ENCODE measurements at places on chromosomes 6 and 20.

DNA sequence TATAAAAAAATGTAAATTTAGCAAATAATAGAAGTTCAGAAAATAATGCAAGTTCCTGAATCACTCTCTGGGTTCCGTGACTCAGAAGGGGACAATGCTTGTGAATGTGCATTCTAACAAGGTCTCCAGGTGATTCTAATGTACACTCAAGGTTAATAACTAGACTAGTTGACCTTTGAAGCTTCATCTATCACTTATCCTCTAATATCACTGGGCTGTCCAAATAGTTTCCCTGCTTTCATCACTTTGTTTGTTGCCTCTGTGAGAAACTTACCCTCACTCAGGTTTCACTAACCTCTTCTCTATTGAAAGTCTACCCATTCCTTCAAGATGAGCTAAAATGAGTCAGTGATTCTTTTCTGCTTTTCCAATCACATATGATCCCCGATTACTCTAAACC, 189.0 kb downstream of the BTBD9 start:
- no peak for DNase-seq

DNA sequence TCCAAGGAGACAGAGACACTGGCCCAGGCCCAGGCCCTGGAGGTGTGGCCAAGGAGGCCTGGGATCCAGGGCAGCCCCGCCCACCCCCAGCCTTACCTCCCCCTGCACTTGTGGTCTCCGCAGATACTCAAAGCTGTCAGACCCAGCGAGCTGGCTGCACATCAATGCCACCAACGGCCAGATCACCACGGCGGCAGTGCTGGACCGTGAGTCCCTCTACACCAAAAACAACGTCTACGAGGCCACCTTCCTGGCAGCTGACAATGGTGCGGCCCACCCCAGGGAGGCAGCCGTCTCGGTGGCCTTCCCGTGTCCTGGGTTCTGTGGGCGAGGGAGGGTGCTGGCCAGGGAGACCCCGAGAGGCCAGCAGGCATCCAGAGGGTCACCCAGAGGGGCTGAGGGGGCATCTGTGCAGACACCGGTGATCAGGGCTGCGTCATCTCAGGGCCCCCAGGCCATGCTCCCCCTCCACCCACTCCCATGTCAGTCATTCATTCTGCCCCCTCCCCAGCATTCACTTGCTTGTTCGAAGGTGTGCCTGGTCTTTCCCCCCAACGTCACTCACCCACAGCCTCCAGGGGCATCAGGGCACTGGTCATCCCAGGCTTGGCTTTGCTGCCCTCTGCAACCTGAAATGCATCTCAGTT, 141.3 kb downstream of the TAF4 start:
- DNase-seq, result no peak

DNA sequence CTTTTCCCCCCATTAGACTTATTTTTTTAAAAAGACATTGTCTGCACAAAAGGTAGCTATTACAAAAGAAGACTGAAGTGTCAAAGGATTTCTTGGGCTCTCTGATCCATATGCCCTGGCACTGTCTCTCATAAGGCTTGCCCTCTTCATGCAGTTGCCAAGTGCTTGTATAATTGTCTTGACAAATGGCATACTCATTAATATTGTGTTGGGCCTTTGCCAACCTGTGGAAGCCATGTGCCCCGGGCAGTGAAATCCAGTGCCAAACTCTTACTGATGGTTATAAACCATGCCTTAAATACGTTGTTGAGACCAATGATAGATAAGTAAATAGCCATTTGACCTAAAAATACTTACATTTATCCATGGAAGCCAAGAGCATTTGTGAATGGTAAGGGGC, 98.1 kb downstream of the FARS2 start:
- no peak for DNase-seq

DNA sequence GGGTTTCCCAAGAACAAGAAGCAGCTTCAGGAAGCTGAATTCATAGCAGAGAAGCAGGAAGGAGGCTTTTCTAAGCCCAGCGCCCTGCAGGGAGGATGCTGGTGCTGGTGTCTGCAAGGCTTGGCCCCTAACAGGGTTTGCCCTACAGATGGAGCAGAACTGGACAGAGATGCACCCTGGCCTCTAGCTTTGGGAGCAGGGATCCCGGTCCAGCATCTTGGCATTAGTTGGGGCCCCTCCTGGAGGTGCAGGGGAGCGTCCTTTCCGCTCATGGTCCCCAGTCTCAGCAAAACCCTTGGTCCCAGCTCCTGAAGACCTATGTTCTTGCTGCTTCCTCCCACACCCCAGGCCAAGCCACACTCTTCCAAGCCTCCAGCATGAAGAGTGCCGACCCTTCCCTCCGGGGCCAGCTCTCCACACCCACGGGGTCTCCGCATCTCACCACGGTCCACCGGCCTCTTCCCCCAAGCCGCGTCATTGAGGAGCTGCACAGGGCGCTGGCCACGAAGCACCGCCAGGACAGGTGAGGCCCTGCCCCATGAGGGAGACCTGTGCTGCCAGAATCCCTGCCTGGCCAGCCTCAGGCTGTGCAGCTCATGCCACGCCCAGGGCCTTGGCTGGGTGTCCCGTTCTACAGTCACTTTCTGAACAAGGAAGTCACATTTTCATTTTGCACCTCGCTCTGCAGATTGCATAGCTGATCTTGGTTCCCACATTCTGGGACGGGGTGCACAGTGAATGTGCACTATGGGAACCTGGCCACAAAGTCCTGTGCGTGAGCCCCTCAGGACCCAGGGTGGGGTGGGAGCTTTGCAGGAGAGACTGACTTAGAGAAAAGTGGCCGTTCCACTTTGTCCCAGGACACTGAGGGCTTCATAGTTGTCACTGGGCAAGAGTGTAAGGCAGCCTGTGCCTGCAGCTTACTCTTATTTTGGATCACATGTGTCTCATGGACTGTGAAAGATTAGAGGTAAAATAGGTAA, 160.2 kb downstream of the SYCP2 start:
- DNase-seq, result no peak

- no peak for DNase-seq
These were observed 204.6 kb upstream of the HEY2 start for GRCh38 chr6:125544819-125545218.

- DNase-seq, result no peak
These were observed 249.3 kb downstream of the PRKN start for GRCh38 chr6:162478192-162478671.

DNA sequence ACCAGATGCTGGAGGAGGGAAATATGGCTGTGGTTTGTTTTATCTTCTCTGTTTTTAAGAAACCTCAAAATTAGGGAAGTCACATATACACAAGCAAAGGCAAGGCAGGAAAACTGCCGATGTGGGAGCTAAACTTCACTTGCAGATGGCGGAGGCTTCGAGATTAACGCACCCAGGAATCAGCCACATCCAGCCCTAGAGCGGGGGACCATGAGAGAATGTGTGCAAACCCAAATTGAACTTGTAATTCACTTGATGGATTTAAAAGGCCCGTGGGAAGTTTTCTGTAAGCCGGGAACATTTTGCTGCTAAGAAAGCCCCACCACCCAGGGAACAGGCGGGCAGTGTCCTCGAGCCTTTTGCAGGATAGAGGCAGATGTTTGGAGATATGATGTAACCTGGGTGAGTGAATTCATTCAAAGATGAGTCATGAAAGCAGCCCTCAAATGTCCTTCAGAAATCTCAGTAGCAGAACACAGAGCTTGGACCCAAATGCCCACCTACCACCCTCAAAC, 39.9 kb downstream of the PREX1 start:
- no peak for DNase-seq

DNA sequence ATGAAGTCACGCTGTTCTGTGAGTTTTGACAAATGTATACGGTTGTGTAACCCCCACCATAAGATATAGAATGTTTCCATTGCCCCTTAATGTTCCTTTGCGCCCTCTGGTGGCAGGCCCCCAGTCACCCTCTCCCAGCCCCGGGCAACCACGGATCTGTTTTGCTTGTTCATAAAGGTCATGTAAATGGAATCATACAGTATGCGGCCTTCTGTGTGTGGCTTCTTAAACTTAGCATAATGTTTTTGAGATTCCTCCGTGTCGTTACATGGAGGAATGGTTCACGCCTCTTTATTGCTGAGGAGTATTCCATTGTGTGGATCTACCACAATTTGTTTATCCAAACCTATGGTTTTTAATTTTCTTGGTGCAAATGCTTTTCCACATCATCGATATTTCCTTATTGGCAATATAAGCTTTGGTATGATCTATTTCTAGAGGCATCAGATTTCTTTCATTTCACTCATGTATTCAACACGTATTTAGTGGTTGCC, 28.4 kb downstream of the LYRM2 start:
- DNase-seq, result peak; percentile 76

DNA sequence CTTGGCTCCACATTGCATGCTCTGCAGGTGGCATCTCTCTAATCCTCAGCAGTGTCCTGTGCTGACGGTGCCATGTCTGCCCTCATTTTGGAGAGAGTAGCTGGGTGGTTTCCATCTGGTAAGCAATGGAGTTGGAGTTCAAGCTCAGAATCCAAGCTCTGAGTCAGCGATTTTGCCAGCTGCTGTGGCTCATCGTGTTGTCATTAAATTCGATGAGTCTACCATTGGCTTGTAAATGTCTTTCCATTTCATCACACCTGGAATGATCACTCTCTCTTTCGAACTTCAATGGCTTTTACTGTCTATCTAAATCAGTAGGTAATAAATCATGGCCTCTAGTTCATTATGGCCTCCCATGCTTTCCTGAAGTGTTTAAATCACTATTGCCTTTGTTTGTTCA, 378.5 kb upstream of the TSHZ2 start:
- no peak for DNase-seq

DNA sequence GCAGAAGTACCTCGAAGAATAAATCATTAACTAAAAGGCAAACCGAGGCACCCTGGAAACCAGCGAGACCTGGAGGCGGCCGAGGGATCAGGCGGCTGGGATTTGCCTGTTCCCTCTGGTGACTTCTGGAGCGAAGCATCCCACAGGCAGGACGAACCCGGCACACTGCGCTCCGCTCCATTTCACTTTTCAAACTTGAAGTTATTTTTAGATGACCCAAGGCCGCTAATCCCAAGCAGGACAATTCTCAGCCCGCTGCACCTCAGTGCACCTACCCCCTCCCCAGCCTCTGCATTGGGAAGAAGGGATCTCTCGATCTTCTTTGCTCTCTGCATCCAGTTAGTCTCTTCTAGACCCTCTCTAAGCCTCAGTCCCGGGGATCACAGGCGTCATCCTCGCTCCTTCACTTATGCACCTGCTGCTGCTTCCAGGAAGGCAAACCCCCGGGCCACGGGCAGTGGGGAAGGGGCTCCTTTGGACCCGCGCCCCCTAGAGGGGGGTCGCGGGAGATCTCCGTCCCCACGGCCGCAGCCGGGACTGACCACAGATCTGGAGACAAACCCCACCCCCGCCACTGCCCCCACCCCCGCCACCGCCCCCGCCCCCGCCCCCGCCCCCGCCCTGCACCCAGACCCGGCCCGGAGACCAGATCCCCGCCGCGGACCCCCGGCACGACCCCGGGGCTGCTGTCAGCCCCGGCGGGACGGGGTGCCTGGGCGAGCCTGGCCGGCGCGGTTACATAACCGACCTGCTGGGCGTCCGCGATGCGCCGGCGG, 636 bp downstream of the RCAN2 start:
- DNase-seq, result no peak

DNA sequence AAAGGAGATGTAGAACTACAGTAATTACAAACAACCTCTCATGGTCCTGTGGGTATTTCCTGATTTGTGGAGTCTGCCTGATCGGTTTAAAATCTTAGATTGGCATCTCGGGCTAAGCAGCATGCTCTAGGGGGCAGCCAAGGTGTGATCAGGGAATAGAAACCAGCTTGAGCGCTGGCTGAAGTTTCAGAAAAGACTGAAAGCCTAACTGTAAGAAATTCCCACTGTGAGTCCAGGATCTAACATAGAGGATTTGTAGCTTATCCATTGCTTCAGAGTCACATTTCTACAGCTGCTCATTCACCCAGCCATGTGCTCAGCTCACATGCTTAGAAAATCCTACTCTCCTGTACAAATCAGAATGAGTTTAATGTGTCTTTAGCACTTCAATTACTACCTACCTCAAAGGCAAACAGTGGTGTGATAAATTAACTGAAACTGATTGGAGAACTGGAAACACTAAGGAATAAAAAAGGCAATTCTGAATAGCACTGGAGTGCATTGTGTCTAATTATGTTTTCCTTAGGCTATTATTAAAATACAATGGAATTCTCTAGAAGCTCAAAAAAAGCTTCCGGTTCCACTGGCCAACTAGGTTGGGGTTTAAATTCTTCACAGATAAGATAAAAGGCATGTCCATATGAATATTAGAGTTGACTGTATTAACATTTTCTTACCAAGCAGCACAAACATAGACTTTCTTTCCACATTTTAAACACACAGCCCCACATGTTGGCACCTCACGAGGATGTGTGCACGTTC, 73.8 kb upstream of the MPC1 start:
- DNase-seq, result no peak

GRCh38 chr20:8808202-8808535, 260.7 kb upstream of the PLCB4 start:
- DNase-seq, result no peak

GRCh38 chr6:108557494-108558371, 3.0 kb upstream of the FOXO3 start:
- DNase-seq, result peak; percentile 84

DNA sequence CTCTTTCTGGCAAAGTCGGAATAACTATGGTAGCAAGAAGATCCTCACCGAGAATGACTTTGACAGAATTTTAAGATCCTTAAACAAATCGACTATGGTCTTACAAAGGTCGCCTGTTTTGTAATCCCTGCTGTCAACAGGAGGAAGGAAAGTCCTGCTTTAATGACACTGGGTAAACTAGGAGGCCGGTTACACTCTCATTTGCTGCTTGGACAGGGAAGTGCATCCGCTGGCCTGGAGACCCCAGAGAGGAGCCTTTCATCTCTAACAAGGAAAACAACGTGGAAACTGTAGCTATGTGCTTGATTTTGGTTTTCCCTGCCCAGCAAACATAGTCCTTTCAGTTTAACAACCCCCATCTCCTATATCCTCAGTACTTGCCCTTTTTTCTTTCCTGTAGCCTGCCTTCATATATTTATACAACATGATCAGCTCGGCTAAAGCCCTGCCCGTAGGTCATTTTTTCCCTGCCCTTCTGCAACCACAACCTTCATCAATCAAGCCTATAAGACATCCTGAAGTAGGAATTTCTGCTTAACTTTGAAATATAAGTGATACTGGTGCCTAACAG, 97.2 kb upstream of the RIN2 start:
- no peak for DNase-seq

DNA sequence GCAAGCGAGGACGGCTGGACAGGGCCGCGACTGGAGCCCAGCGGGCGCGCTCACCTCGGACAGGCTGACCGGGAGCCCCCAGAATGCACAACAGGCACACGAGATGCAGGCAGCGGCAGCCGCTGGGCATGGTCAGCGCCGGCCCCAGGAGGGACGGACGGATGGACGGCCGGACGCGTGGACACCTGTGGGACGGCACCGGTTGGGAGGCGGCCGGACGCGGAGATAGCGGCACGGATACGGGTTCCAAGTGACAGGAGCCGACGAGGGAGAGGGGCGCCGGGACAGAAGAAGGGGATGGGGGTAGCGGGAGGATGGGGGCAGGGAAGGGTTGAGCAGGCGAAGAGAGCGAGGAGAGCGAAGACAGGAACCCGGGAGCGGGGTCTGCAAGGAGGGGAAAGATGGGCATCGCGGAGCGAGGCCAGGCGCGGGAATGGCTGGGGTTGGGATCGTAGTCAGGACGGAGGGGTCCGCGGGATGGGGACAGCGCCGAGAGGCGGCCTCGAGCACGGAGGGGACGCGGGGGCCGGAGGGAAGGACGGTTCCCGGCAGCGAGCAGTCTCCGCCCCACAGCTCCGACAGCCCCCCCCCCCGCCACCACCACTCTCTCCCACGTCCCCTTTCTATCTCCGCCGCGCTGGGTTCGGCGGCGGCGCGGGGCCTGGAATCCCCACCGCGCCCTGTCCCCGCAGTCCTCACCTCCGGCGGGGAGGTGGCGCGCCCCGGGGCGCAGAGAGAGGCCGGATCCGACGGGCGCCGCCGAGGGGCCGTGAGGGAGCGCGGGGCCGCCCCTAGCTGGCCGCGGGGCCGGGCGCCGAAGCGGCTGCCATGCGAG, 435 bp downstream of the DLK2 start:
- peak; percentile 26 for DNase-seq

All from T-helper 17 cell (primary cell).